ENCODE measurements at places on chromosomes 5 and 9. TPM values are rescaled to one million over a fixed set of nuclear protein-coding genes. Genes with fewer than 3 reads are reported as not detected.

GRCh38 chr9:96109680-96110351 lies 192.2 kb downstream of the HSD17B3 start:
- H3K36me3 ChIP-seq = no peaks in the 10 kb centered on the region
- DNase-seq = no peak
- H3K4me3 ChIP-seq = no peak overlapping the region

GRCh38 chr9:84716217-84716616 lies 46.7 kb downstream of the NTRK2 start:
- DNase-seq = no peak
- no peak overlapping the region for H3K4me3 ChIP-seq
- no peaks in the 10 kb centered on the region for H3K36me3 ChIP-seq
- no peak overlapping the region for H3K27ac ChIP-seq
- 0 out of 2 replicates have a peak, but pooled peaks cover 4% of the 10 kb centered on the region for H3K4me1 ChIP-seq

DNA sequence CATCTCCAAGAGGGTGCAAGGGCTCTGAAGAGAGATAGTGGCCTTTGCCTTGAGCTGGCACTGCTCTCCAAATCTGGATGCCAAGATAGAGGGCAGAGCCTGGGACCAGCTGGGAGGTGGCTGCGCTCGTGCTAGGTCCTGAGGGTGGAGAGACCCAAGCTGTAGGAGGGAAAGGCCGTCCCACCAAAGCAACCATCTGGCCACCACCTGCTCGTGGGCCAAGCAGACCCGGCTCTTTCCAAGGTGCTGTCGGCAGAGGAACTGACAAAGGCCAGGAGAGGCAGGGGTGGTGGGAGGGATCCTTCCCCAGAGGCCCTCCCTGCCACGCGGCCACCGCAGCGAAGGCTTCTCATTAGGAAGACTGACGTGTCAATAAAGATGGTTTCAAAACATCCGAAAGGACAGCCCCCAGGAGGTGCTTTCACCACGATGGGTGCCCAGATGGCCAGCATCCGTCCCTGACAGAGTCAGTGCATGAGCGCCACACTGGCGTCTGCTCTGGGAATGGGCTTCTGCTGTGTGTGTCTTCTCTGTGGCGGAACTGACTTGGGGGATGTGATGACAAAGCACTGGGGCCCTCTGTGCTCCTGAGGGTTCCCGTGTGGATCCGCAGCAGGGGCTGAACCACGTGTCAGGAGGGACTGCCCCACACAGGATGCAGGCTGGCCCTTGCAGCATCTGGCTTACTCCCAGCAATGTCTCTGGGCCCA lies 213.5 kb downstream of the FANCC start:
- H3K4me1 ChIP-seq = no peaks in the 10 kb centered on the region
- H3K4me3 ChIP-seq = no peak overlapping the region
- no peak overlapping the region for H3K27ac ChIP-seq
- H3K27me3 ChIP-seq = no peaks in the 10 kb centered on the region
- no peaks in the 10 kb centered on the region for H3K36me3 ChIP-seq
- DNase-seq = no peak

DNA sequence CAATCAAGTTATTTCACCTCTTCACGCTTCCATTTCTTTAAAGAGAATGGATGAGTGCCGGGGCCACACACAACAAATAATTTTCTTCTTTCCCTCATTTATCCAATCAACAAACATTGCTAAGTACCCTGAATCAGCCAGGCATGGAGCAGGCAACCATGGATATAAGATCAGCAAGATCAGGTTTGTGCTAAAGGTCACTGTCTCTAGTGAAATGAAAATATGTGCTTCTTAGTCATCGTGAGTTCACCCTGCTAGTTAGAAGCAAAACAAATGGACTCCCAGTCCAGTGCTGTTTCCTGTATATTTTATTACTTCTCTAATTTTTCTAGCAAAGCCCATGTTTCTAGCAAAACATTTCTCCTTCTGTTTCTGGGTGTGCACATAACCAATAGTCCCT lies 629.2 kb downstream of the BNC2 start:
- H3K4me3 ChIP-seq = no peak overlapping the region
- no peaks in the 10 kb centered on the region for H3K4me1 ChIP-seq
- no peak for DNase-seq
- H3K36me3 ChIP-seq = no peaks in the 10 kb centered on the region

GRCh38 chr5:150068071-150068470 lies 18.3 kb downstream of the CSF1R start:
- DNase-seq = no peak
- no peaks in the 10 kb centered on the region for H3K27me3 ChIP-seq
- H3K4me3 ChIP-seq = no peak overlapping the region
- H3K4me1 ChIP-seq = no peaks in the 10 kb centered on the region

- 0 out of 2 replicates have a peak, but pooled peaks cover 3% of the 10 kb centered on the region for H3K36me3 ChIP-seq
- no peak for DNase-seq
- no peaks in the 10 kb centered on the region for H3K4me1 ChIP-seq
Observed at GRCh38 chr5:69206528-69207190, 17.3 kb downstream of the CENPH start.

DNA sequence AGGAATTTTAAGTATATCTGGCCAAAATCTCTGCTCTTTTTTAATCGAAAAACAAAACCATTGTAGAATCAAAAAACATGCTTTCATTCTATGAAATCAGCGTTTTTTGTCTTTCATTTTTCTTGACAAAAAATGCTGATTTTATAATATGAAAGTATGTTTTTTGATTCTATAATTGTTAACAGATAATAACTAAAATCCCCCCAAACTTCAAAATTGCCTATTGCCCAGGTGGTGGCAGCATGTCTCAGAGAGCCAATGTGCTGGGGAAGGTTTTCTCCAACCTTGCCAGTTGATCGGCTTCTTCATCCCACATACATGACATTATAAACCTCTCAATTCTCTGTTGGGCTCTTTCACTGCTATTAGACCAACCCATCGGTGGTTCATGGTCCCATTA lies 5.1 kb upstream of the SMIM15 start:
- no peak overlapping the region for H3K27ac ChIP-seq
- no peak overlapping the region for H3K4me3 ChIP-seq
- DNase-seq = no peak

DNA sequence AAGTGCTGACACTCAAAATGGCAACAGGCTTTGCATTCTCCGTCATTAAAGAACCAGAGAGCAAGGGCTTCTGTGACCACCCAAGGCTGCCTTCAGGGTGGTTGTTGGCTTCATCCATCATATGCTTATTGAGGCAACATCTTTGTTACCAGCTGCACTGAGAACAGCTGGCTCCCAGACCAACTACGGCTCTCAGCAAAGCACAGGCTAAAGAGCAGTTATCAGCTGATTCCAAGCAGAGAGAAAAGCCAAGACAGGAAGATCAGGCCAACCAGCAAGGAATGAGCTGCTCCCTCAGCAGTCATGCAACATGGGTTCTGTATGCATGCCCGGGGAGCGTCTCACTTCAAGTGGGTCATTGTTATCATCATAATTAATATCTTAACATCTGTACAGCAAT lies 358.9 kb downstream of the ACTL7B start:
- H3K4me3 ChIP-seq = no peak overlapping the region
- no peak overlapping the region for H3K27ac ChIP-seq
- no peaks in the 10 kb centered on the region for H3K27me3 ChIP-seq
- H3K36me3 ChIP-seq = no peaks in the 10 kb centered on the region

- H3K36me3 ChIP-seq = no peaks in the 10 kb centered on the region
- H3K4me3 ChIP-seq = no peak overlapping the region
- H3K27ac ChIP-seq = no peak overlapping the region
- H3K4me1 ChIP-seq = peaks cover 4% of the 10 kb centered on the region
Observed at GRCh38 chr5:154648229-154648628, 106.9 kb upstream of the LARP1 start.

- H3K36me3 ChIP-seq = no peaks in the 10 kb centered on the region
- H3K27me3 ChIP-seq = no peaks in the 10 kb centered on the region
- no peak for DNase-seq
- no peak overlapping the region for H3K27ac ChIP-seq
Observed at GRCh38 chr9:113993838-113994540, 84.1 kb downstream of the AMBP start.

DNA sequence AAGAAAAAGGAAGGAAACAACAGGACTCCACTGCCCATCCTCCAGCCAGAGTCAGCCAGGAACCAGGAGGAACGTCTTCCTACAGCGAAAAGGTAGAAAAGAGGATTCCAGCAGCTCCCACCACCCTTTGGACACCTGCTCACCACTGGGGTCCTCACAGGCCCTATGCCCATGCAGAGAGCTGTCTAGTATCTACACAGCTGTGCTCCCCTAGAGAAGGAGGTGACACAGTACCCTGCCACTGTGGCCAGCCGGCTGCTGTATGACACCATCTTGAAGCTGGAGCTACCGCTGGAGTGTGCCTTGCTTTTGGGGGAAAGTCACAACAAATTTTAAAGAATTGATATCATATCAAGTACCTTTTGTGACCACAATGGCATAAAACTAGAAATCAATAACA lies 92.6 kb downstream of the GTF3C4 start:
- no peak overlapping the region for H3K27ac ChIP-seq
- no peaks in the 10 kb centered on the region for H3K4me1 ChIP-seq
- no peaks in the 10 kb centered on the region for H3K27me3 ChIP-seq
- no peak for DNase-seq

- no peak overlapping the region for H3K27ac ChIP-seq
- no peaks in the 10 kb centered on the region for H3K4me1 ChIP-seq
- DNase-seq = no peak
- no peaks in the 10 kb centered on the region for H3K27me3 ChIP-seq
- H3K4me3 ChIP-seq = no peak overlapping the region
Observed at GRCh38 chr9:124810663-124811355, 33.9 kb downstream of the OLFML2A start.

DNA sequence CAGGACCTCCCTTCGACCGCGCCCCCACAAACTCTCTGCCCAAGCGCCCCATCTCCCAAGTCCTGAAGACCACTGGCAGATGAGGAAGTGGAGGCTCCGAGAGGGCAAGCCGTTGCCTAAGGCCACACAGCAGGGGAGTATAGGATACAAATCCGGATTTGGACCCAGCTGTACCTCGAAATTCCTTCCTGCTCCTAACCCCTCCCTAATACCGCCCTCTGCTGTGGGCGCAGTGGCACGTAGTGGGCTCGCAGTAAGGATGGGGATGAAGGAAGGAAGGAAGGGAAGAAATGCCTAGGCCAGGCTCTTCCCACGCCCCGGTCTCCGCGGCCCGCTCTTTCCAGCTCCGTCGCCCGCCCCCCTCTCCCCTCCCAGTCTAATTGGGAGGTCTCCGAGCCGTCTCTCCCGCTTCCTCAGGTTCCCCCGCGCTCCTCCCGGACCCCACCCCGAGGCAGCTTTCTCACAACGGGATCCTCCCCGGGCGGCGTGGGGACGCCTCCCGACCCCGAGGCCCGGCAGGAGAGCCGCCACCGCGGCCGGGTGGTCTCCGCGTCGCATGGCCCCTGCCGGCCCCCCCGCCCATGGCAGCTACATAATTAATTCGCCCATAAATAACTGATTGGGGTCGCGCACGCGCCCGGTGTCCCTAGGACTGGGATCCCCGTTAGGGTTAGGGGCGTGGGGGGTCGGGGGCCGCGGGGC lies 138.9 kb downstream of the C9orf50 start:
- no peaks in the 10 kb centered on the region for H3K36me3 ChIP-seq
- no peak for DNase-seq
- no peak overlapping the region for H3K27ac ChIP-seq
- H3K27me3 ChIP-seq = peaks cover 19% of the 10 kb centered on the region
- H3K4me3 ChIP-seq = no peak overlapping the region

- DNase-seq = no peak
- no peaks in the 10 kb centered on the region for H3K36me3 ChIP-seq
- 0 out of 2 replicates have a peak, but pooled peaks cover 1% of the 10 kb centered on the region for H3K27me3 ChIP-seq
- H3K4me1 ChIP-seq = peaks cover 22% of the 10 kb centered on the region
- H3K4me3 ChIP-seq = no peak overlapping the region
Observed at GRCh38 chr5:135441919-135442318, 5.2 kb downstream of the DCANP1 start.

DNA sequence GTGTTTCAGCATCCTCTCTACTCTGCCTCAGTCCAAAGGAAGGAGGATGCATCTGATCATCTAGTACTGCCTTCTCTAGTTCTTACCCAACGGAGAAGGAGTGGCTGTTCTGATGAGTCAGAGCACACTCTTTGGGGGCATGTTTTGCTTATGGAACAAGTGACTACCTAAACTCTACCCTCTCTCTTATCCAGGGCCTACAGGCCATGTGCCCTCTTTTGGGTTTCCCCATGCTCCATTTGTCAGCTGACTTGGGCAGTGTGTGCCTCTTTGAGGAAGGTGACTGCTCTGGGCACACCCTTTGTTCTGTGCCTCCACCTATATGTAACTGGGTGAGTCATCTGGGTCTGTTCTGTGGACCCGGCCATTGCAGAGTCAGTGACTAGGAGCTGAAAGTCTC lies 89.6 kb upstream of the BNC2 start:
- H3K27me3 ChIP-seq = no peaks in the 10 kb centered on the region
- H3K4me1 ChIP-seq = no peaks in the 10 kb centered on the region
- no peak overlapping the region for H3K27ac ChIP-seq
- no peaks in the 10 kb centered on the region for H3K36me3 ChIP-seq

DNA sequence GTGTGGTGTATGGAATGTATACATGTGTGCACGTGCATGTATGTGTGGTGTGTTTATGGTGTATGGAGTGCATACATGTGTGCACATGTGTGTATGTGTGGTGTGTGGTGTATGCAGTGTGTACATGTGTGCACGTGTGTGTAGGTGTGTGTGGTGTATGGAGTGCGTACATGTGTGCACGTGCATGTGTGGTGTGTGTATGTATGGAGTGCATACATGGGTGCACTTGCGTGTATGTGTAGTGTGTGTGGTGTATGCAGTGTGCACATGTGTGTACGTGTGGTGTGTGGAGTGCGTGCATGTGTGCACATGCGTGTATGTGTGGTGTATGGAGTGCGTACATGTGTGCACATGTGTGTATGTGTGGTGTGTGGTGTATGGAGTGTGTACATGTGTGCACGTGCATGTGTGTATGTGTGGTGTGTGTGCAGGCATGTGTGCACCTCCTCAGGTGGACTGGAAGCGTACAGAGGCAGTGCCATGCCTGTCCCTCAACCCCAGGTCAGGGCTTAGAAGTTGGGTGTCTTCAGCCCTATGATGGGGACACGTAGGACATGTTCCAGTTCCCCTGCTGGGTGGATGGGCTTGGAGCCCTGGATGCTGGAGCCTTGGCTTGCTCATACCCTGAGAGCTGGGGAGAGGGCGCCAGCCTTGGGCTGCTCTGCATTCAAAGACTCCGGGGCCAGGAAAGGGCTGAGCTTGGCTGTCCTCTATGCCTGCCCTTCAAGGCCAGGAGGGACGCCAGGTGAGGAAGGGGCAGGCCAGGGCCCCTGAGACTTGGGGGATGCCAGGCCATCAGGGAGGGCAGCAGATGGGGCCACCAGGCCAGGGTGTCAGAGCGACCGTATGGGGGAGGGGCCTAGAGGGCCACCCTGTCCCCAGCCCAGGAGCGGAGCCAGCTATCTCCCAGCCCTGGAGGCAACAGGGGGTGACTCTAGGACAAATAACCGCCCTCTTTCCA lies 12.2 kb downstream of the MYMK start:
- no peaks in the 10 kb centered on the region for H3K27me3 ChIP-seq
- no peak overlapping the region for H3K4me3 ChIP-seq
- H3K27ac ChIP-seq = no peak overlapping the region
- H3K36me3 ChIP-seq = no peaks in the 10 kb centered on the region
- no peak for DNase-seq
- H3K4me1 ChIP-seq = no peaks in the 10 kb centered on the region

GRCh38 chr9:111832449-111832848 lies 37.7 kb upstream of the SHOC1 start:
- H3K4me1 ChIP-seq = peaks cover 4% of the 10 kb centered on the region
- no peak overlapping the region for H3K4me3 ChIP-seq
- no peaks in the 10 kb centered on the region for H3K27me3 ChIP-seq
- H3K36me3 ChIP-seq = no peaks in the 10 kb centered on the region

LIX1 gene
- total RNA-seq = not detected

LMNB1 gene
- 185 TPM for total RNA-seq

ANKRD31 gene
- total RNA-seq = not detected

ZFP2 gene
- total RNA-seq = not detected

TAF1L gene
- total RNA-seq = not detected

APBA1 gene
- total RNA-seq = not detected
